Pulmonary artery endothelial cell (primary cell): ENCODE measurements at places on chromosomes 4 and X. TPM values are rescaled to one million over a fixed set of nuclear protein-coding genes. Genes with fewer than 3 reads are reported as not detected.

The TMEM47 gene
- 36.2 and 42.1 TPM in 2 replicates for total RNA-seq

The RAB41 gene
- total RNA-seq = not detected in 2 replicates

The FGD1 gene
- total RNA-seq = 2.3 and 2.7 TPM in 2 replicates

The FAM47E gene
- total RNA-seq = under 0.01 and 0.33 TPM in 2 replicates

The SCD5 gene
- 50.4 and 62.5 TPM in 2 replicates for total RNA-seq

The SPATA4 gene
- total RNA-seq = not detected in 2 replicates

The RAB40A gene
- not detected in 2 replicates for total RNA-seq

The ZNF41 gene
- 4.2 and 7.2 TPM in 2 replicates for total RNA-seq

The OTUD6A gene
- not detected in 2 replicates for total RNA-seq

The ATP1B4 gene
- total RNA-seq = not detected in 2 replicates

The CYSLTR1 gene
- total RNA-seq = not detected in 2 replicates

The KCND1 gene
- 0.13 and 0.32 TPM in 2 replicates for total RNA-seq

The DGAT2L6 gene
- not detected in 2 replicates for total RNA-seq

The STOX2 gene
- total RNA-seq = 0.07 and 0.14 TPM in 2 replicates

The UGT2B17 gene
- not detected in 2 replicates for total RNA-seq

The AFF2 gene
- 0.26 TPM in 1 of 2 replicates, not detected in the other for total RNA-seq

The GPRASP2 gene
- total RNA-seq = 17.6 and 27.4 TPM in 2 replicates

The FAM47A gene
- not detected in 2 replicates for total RNA-seq

The VCX gene
- not detected in 2 replicates for total RNA-seq

The PAGE1 gene
- not detected in 2 replicates for total RNA-seq

The HTRA3 gene
- total RNA-seq = 3.3 and 6.5 TPM in 2 replicates

The SPANXN3 gene
- not detected in 2 replicates for total RNA-seq

The SPP1 gene
- not detected in 2 replicates for total RNA-seq

The STARD8 gene
- total RNA-seq = 10.3 and 12.3 TPM in 2 replicates

The COX7B gene
- 332 and 450 TPM in 2 replicates for total RNA-seq

The P2RY8 gene
- total RNA-seq = not detected in 2 replicates

The WNK3 gene
- total RNA-seq = 0.59 and 2.3 TPM in 2 replicates

The RTL5 gene
- 0.20 and 0.53 TPM in 2 replicates for total RNA-seq

The EDA gene
- total RNA-seq = 0.92 and 2.5 TPM in 2 replicates

The SERPINA7 gene
- not detected in 2 replicates for total RNA-seq

The OPHN1 gene
- 5.3 and 7.4 TPM in 2 replicates for total RNA-seq
